ENCODE measurements at places on chromosomes 5 and 9. TPM values are rescaled to one million over a fixed set of nuclear protein-coding genes. Genes with fewer than 3 reads are reported as not detected.

Gene SLIT3
- total RNA-seq = 12.5 TPM

Gene NFIB
- total RNA-seq = 15.4 TPM

Gene HMMR
- total RNA-seq = 74.1 TPM

Gene SIL1
- total RNA-seq = 57.6 TPM

Gene SPTAN1
- 100 TPM for total RNA-seq

Gene FOXD1
- 17.0 TPM for total RNA-seq

Gene ARHGEF28
- 26.6 TPM for total RNA-seq

DNA sequence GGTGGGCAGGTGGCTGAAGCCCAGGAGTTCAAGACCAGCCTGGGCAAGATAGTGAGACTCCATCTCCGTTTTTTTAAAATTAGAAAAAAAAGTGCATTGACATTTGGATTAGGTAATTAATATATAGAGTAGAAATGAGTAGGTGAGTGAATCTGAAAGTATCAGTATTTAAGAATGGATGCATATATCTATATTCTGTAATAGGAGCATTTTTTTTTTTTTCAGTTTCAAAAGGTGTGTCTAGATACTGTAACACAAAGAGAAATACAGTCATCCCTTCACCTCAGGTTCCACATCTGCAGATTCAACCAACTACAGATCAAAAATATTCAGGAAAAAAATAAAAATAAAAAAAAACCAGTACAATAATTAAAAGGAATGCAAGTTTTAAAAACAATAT lies 50.8 kb downstream of the RBM27 start:
- DNase-seq = no peak

- DNase-seq = no peak
These were observed 51.1 kb downstream of the ELL2 start for GRCh38 chr5:95910521-95910920.

GRCh38 chr5:150516011-150516410 lies 8.1 kb downstream of the NDST1 start:
- no peak for DNase-seq

DNA sequence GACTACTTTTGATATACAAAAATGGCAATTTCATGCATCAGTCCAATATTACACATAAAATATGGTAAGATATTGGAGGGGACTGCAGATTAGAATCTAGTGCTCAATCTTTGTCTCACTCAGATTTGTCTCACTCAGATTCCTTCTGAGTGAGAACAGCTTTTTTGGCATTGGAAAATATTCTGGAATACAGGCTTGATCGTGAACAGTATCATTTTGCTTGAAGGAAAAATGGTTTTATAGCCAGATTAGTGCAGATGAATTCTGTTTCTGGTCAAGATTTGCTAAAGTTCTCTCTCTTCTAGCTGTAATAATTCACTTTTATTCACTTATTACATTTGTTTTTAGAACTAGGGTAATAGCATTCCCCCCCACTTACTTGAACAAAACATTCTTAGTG lies 51.2 kb downstream of the MAN2A1 start:
- no peak for DNase-seq

- no peak for DNase-seq
These were observed 53.5 kb downstream of the RGS3 start for GRCh38 chr9:113516840-113517577.

DNA sequence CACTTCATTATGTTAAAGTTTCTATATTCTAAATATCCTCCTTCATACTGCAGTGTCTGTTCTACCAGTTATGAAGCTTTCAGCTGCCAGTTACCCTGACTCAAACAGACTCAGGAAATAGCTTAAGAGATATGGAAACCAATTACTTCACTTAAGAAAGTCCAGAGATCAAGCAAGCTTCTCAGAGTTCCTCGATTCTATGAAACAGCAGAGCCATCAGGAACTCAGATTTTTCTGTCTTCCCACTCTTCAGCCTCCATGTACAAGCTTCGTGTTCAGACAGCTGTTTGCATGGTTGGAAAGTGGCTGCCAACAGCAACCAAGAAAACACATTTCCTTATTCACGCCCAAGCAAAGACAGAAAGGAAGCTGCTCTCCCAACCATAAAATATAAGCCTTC lies 216.1 kb downstream of the ACTL7B start:
- DNase-seq = no peak

DNA sequence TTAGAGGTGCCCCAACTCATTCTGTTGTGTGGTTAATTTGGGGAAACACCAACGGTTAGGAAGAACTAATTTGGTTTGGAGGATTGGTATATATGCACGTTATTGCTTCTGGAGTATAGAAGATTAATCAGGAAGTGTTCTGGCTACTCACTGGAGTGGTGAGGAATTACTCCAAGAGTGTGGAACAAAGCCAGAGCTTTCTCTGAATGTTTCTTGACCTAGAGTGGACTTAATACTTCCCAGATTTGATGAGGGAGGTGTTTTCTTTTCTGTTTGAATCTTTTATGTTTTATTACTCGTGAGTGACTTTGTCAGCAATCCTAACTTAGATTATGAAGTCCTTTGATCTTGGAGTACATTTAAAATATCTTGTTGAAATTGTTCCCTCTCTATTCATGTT lies 163.7 kb downstream of the MAN2A1 start:
- DNase-seq = no peak

DNA sequence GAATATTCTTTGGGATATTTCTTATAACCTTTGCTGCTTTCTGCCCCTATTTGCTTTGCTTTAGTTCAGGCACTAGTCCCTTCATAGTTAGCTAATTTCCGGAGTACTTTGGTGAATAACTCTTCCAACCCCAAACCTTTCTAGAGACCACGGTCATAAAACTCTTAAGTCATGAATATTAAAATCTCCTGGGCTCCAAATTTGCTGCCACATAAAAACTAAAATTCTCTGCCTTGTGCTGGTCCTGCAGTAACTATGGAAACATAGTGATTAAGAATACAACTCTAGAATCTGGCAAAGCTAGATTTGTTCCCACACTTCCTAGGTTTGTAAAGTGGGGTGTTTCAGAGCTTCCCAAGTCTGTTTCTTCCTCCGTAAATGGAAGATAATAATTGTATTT lies 10.0 kb upstream of the ACTBL2 start:
- DNase-seq = no peak

GRCh38 chr5:174327317-174327864 lies 281.9 kb downstream of the NSG2 start:
- peak; percentile 88 for DNase-seq

GRCh38 chr9:131946180-131946579 lies 133.5 kb downstream of the MED27 start:
- no peak for DNase-seq

GRCh38 chr5:151592855-151593408 lies 1.8 kb upstream of the FAT2 start:
- DNase-seq = peak; percentile 71

All from Caki2 (cell line).